ENCODE measurements at places on chromosomes 1 and 21.
A peak's percentile ranks its signal among the peaks of the same experiment; 100 is the strongest.

- peak; percentile 28 for DNase-seq
Observed at GRCh38 chr1:31627930-31628559, 10.6 kb downstream of the HCRTR1 start.

DNA sequence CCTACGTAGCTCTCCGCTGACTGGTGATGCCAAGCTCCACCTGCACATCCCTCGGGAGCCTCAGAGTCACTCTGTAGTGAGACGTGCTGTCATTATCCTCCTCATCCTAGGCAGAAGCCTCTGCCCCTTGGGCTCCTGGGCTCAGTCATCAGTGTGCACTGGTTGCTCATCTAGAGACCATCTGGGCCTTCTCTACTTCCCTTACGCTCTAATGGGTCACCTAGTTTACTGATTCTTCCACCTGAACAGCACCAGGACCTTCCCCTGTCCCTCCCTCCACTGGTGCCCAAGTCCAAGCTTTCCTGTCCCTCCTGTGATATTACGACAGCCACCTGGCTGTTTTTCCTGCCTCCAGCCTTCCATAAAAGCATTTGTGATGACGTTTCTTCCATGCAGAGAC lies 136.1 kb upstream of the ERRFI1 start:
- no peak for DNase-seq

- peak; percentile 82 for DNase-seq
Observed at GRCh38 chr21:37153196-37153934, 80.3 kb downstream of the TTC3 start.

- no peak for DNase-seq
Observed at GRCh38 chr1:62977366-62977765, 193.4 kb downstream of the ATG4C start.

GRCh38 chr1:101293461-101294051 lies 56.7 kb downstream of the S1PR1 start:
- no peak for DNase-seq

- no peak for DNase-seq
Observed at GRCh38 chr1:159000625-159001024, 9.1 kb upstream of the IFI16 start.

DNA sequence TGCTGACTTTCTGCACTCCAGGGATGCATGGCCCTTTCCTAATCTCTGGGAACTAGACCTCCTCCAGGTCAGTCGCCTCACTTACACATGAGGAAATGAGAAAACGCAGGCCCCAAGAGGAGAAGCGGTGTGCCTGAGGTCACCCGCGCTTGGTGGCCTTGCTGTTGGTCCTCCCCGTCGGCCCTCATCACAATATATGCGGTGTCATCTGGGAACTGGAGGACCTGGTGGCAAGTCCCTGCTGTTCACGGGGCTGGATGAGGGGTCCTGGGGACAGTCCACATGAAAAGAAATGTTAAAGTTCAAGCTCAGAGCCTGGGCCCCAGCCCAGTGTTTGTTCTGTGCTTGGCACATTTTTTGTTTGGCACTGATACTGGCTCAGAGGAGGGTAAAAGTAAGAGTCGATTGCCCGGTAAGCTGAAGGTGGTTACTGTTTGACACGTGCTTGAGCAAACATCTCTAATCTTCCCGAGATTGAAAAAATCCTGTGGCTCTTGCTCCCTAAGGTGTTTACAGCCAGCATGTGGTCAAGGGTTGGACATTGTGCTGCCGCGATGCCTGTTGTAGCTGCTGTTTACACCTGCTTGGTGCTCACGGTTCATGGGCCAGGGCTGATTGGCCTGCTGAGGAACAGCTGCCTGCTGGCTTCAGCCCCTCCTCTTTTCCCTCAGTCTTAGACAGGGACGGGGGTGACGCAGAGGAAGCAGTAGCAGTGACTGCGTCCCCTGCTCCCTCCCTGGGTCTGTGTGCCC lies 5.2 kb downstream of the COQ8A start:
- no peak for DNase-seq

- no peak for DNase-seq
Observed at GRCh38 chr1:59332983-59333382, 36.1 kb downstream of the FGGY start.

DNA sequence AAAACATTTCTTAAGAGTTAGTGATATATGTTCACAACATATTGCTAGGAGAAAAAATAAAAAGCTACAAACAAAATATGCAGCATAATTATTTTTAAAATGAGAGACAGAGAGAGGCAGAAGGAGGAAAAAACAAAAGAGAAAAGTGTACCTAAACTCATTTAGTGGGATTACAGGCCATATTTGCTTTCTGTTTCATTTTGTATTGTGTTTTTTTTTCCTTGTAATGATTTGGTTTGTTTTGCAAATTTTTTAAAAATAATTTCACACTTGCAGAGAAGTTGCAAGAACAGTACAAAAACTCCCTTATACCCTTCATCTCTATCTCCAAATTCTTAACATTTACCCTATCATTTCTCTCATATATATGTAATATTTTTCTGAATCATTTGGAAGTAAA lies 65.0 kb downstream of the LBR start:
- no peak for DNase-seq

DNA sequence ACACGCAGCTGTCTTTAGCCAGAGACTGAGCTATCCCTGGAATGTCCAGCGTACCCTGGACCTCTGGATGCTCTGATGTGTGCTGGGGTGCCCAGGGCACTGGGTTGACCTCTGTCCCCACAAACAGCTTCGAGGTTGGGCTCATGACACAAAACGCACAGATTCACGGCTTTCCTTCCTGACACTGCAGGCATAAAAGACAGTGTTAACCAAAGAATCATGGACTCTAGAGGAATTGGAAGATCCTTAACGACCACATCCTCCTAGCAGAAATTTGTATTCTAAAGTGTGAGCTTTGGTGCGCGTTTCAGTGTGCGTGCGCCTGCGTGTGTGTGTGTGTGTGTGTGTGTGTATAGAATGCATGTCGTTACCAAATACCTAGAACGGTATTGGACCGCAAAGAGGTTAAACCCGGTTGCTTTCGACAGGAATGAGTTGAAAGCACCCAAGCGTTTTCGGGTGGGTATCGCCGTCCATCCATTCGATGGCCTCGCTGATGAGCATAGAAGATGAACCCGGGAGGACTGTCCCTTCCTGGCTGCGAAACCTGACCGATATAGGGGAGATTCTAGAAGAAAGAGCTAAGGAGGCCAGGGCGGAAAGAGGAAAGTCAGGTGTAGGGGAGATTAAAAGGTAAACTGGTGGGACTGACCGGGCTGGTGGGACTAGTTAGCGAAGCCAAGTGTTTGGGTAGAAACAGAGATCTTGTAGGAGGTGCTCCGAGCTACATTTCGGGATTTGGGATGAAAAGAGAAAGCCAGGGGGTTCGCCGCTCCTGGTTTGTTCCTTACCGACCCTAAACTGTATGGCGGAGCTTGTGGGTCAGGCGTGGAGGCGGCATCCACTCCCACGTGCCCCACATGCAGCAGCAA lies 6.8 kb upstream of the LHX9 start:
- no peak for DNase-seq

GRCh38 chr1:231107600-231108326 lies 54.1 kb upstream of the TRIM67 start:
- no peak for DNase-seq

DNA sequence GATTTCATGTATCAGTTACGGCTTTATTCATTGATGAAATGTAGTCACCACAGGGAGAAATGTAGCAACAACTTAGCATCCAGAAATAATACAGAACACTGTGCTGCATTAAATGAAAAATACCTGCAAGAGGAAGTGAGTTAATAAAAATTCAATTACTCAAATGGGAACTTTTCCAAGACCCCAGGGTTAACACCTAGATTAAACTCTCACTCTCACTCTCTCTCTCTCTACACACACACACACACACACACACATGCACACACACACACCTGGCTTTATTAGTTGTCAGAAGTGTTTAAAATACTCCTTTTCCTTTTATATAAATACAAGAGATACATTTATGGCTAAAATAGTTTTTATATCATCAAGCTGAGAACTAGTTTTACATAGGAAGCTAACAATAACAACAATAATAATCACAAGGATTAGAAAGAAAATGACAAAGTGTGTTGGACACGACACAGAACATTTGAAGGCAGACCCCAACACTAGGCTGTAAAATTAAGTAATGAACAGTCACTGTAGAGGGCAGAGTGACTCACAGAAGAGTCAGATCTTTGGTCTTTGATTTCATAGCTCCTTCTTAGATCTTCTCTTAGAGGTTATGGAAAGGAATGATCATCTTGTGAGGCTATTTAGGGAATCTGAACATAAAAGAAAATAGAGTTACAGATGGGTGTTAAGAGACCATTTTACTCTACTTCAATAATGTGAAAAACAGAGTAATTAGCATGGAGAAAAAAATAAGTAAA lies 1266.0 kb upstream of the ADGRL2 start:
- no peak for DNase-seq

DNA sequence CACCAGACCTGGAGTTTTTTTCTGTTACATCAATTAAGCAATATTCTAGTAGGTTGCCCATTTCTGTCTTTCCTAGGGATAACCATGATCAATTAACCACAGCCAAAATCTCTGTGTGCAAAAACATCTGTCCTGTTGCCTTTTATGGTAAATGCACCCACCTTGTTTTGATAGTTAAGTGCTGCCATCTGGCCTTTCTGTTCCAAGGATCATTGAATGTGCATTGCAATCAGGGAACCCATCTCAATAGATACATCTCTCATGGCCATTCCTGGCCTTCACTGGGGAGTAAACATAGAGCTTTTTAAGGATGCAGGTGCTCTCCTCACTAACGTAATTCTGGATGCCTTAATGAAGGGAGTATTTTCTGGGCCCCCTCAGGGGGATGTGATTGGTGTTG lies 111.8 kb upstream of the KIAA1614 start:
- no peak for DNase-seq

DNA sequence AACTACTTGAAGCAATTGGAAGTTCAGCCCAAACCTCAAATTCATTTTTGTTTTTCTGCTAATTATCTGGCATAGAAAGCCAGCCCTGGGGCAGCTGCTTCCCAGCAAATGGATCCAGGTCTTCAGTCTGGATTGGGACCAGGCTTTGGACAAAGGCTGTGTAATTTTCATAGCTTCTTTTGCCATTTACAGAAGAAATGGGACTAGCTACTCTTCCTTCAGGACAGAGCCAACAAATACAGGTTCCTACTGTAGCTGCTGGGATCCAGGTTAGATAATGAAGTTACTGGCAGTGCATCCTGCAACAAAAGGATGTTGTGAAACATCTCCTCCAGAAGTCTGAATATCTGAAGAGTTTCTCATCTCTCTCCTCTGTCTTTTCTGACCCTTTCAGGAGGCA lies 171.5 kb upstream of the CAMK1G start:
- peak; percentile 33 for DNase-seq

GRCh38 chr1:193549081-193549480 lies 362.7 kb upstream of the B3GALT2 start:
- DNase-seq, result no peak

DNA sequence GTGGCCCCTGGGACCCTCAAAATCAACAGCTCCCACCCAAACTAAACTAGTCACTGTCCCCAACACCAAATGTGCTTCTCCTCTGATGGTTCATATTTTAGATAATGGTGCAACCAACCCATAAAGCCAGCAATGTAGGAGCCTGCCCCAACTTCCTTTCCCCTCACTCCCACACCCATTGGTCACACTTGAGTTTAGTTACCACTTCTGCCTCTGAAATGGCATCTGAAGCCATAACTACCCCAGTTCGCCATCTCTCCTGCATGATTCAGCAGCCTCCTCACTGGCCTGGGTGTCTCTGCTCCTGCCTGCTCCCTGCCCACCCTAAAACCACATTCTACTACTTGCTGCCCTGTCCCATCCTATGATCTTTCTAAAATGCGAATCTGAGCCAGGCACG lies 3.4 kb upstream of the CDCP2 start:
- DNase-seq, result no peak

DNA sequence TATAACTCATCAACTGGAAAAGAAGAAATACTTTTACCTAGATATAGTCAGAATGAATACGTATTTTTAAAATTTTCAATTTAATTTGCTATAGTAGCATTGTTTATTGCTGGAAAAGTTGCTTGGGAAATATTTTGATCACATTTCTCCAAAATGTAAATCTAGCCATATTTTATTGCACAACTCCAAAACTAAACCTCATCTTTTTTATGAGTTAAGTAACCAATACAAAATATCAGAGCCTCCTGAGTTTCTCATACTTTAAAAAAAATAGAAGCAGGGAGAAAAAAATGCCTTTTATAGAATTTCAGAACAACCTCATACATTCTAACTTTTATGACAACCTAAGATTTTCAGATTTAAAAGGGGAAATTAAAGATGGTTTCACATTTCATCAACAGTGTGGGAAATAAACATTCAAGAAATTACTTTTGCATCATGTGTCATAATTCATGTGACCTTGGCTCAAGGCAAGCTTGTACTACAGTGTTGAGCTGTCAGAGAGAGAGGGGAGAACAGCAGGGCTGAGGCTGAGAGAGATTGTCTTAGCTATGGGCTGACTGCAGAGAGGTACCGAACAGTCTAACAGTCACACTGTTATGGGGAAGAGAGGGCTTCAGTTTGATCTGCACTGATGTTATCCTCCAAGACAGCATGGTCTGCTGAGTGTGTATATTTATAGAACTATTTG lies 519.0 kb downstream of the LTN1 start:
- no peak for DNase-seq

GRCh38 chr21:9755611-9756010 lies 765.8 kb upstream of the TPTE start:
- DNase-seq, result no peak

GRCh38 chr1:231926340-231926739 lies 299.8 kb downstream of the DISC1 start:
- DNase-seq, result no peak

DNA sequence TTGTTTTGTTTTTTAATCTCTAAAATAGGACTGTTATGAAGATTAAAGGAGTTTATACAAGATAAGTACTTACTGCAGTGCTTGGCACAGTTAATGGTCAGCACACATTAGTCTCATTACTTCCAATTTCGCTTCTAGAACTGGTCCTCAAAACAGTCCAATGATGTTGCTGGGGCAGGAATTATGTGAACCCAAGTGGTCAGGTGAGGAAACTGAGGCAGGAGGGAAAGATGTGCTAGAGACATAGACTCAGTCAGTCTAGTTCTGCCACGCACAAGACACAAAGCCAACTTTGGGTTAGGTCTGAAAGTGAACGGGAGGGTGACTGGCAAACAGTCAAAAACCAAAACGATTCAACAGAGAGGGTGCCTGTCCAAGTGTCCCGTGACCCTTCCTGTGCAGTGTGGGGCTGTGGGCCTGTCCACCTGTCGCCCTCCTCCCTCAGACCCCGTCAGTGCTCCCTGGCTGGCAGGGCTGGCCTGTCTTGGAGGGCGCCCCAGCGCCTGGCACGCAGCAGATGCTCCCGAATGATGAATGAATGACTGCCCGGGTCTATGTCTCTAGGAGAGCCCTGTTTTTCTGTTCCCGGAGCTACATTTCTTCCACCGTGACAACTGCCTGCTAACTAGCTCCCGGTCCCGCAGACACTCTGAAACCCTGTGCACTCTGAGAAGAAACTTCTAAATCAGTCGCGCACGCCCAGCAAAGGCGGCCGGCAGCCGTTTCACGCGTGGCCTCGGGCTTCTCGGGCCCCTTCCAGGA lies 2.4 kb downstream of the LRP8 start:
- no peak for DNase-seq
